ENCODE measurements at places on chromosomes 4 and X.

DNA sequence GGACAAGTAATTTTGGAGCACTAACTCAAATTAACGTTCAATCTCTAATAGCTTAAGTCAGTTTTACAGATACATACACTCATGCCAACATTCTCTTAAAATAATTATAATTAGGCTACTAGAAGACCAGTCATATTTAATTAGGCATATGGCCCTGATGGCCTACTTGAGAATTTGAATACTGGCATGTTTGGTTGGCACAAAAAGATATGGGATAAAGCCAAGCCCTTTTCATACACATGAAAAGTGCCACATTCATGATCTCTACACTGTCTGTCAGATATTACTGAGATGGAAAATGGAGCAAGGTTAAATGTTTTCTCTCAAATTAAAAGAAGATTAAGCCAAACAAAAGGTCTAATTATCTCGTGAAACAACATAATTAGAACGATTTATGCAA lies 1091.0 kb downstream of the C4orf33 start:
- DNase-seq = no peak

DNA sequence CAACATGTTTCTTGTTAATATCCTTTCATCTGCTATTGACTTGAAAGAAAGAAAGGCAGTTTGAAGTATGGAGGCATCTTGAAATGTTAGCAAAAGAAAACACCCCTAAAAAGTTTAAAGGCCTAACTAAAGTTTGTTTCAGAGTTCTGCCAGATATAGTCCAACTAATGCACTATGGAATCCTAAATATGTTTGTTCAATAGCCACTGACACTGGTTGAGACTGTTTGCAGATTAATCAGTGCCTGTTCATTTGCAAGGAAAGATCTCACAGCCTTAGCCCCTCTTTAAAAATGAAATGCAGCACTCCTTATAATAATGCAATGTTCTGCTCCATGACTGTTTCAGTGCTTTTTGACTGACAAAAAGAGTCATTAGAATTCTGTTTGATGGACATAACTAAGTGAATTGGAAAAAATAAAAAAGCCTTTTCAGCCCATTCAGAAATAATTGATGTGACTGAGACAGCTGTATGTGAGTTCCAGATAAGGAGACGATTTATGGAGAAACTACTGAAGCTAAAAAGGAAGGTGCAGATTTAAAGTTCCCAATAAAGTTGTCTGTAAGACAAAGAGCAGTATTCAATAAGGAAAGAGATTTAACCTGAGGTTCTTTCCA lies 192.0 kb downstream of the PCDH7 start:
- no peak for DNase-seq

- no peak for DNase-seq
These were observed 514.0 kb upstream of the SMIM31 start for GRCh38 chr4:164239976-164240375.

DNA sequence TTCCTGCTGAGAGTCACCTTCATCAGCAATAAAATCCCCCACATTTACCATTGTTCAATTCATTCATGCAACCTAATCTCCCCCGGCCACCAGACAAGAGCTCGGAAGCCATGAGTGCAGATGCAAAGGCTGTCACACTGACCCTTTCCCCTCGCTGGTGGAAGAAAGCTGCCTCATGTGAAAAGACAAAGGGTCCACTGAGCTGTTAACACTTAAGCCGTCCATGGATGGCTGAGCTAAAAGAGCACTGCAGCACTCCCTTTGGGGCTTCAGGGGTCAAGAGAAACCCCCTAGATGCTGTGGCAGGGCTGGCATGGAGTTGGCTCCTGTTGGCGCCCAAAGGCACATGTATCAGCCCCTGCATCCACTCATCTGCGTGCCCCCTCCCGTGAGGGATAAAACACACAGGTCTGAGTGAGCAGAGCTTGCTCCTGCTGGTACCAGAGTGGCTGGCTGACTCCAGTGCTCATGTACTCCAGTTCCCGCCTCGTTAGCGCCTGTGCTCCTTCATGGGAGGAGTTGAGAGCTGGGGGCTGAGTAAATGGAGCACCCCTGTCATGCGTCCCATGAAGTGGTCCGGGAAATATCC lies 216.5 kb downstream of the PDHA2 start:
- no peak for DNase-seq

- DNase-seq = no peak
These were observed 175.8 kb downstream of the USP46 start for GRCh38 chr4:52483186-52483890.

- DNase-seq = peak; percentile 26
These were observed 6.1 kb downstream of the TACC3 start for GRCh38 chr4:1727117-1728031.

- no peak for DNase-seq
These were observed 3.7 kb upstream of the ANTXR2 start for GRCh38 chr4:80076681-80077080.

- DNase-seq = no peak
These were observed 989.7 kb downstream of the CCSER1 start for GRCh38 chr4:91116861-91117260.

GRCh38 chrX:21816136-21816535 lies 23.3 kb upstream of the MBTPS2 start:
- no peak for DNase-seq

DNA sequence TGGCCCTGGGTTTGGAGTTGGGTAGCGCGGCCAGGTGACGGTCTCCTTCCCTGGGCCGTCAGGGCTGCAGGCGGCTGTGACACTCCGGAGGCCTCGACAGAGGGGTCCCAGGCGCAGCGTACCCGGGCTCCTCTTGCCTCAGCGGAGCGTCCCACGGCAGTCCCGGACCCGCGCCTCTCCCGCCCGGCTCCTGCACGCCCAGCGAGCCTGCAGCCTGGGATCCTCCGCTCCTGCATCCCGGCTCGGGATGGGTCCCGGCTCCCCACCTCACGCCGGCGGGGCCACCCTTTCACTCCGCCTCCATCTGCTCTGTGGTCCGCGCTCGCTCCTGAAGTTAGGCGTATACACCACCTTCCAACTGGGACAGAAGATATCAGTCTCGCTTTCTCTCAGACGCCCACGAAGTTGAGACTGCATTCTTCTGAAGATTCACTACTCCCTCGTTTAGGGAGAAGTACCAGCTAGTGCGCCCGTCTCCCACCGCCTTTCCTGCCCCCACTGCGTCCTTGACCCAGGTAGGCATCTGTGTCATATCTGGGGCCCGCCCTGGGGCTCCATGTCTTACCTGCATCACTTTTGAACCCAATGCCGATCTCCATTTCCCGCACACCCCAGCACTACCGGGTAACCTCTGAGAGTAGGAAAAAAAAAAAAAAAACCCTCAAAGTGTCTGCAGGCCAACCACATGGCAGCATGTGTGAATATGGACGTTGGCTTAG lies 32.3 kb upstream of the KDR start:
- DNase-seq = no peak

DNA sequence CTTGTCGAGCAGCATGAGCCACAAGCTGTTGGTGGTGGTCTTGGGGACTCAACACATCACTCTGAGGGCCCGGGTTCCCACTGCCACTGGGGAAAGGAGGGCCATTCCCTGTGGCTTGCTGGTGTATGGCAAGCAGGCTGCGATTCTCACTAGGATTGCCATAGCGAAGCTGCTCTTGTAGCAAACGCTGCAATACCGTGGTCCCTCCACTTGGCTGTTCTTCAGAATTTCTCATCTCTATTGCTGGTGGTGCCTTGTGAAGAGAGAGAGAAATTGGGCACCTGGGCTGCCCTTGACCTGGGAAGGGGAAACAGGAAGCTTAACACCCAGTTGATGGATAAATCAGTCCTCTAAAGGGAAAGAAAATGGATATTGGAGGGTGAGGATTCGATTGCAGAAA lies 17.7 kb downstream of the AMOT start:
- no peak for DNase-seq

DNA sequence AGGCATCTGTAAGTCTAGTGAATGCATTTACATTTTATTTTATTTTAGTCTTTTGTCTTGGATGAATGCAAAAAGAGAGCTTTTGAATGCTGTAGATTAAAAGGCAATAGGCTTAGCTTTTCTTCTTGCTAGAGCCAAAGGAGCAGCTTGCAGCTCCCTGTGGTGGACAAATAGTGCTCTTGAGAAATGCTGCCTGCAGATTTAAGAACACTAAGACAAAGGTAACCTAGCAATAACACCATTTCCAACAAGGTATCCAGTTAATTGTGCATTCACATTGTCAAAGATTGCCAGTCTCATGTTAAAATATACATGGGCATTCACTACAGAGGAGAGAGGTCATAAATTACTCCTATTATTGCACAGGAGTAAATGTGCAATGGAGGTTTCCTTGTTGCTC lies 859.2 kb upstream of the PRKX start:
- DNase-seq = no peak

- DNase-seq = no peak
These were observed 59.1 kb downstream of the LUZP4 start for GRCh38 chrX:115348446-115349225.

DNA sequence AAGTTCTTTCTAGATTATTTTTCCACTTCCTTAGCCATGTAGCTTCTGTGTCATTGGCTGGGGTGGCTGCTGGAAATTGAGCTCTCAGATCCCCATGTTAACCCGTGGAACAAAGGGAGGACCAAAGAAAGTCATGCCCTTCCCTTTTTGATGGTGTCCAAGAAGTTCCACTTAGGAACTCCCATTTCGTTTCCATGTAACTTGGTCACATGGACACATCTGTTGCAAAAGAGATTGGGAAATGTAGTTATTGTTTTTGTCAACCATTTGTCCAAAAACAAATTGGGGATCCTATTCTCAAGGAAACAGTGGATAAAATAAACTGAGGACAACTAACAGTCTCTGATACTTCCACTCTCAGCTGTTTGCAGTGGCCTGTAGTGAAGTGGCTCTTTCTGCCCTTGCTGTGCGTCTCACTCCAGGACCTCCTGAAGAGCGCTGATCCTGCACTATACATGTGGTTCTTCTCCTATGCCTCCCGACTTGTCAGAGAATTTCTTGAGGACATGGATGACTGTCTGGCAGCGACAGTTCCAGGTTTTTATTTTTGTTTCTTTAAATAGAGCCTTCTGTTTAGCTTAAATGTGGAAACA lies 125.3 kb upstream of the LNX1 start:
- DNase-seq = peak; percentile 47

- DNase-seq = no peak
These were observed 87.3 kb downstream of the CFAP299 start for GRCh38 chr4:80422727-80423404.

GRCh38 chrX:120549483-120550452 lies 11.0 kb downstream of the CUL4B start:
- peak; percentile 79 for DNase-seq

- no peak for DNase-seq
These were observed 77.3 kb downstream of the FAM184B start for GRCh38 chr4:17704020-17704650.

GRCh38 chrX:149984411-149984810 lies 46.1 kb upstream of the EOLA2 start:
- peak; percentile 65 for DNase-seq

DNA sequence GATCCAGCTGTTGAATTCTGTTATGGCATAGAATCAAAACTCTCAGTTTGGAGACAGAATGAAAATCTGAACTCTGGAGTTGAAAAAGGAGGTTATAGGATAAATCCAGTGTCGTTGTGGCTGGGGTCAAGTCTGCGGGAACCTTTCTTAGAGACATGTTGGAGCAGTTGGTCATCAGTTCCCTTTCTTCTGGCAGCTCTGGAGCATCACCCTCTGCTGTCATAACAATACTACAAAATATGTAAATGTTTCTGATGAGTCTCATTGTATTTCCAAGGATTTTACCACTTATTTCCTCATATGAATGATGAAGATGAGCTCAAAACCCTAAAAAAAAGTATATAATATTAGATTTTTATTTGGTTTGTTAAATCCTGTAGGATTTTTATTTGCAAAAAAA lies 7.5 kb downstream of the TLR10 start:
- DNase-seq = no peak

DNA sequence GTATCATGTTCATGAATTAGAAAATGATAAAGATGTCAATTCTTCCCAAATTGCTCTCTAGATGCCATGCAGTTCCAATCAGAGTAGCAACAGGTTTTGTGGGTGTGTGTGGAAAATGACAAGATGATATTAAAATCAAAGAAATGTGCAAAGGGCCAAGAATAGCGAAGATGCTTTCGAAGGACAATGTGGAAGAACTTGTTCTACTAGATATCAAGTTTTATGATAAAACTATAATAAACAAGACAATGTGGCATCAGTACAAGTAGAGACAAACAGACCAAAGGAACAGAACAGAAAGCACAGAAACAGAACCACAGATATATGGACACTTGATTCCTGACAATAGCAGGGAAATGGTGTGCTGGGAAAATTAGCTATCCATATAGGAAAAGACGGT lies 9.0 kb downstream of the TAB3 start:
- no peak for DNase-seq

- DNase-seq = no peak
These were observed 11.7 kb downstream of the MTTP start for GRCh38 chr4:99586322-99586721.

- DNase-seq = no peak
These were observed 164.1 kb downstream of the CHIC2 start for GRCh38 chr4:53900271-53900649.

GRCh38 chr4:96599752-96600151 lies 759.9 kb downstream of the PDHA2 start:
- DNase-seq = no peak

- peak; percentile 76 for DNase-seq
These were observed at the start of gene NAP1L5 for GRCh38 chr4:88697588-88698329. Gene NAP1L5 (minus strand): TSS chr4:88697829. CDS start chr4:88697754, 75 bp downstream.

GRCh38 chrX:32937043-32937442 lies 274.3 kb downstream of the DMD start:
- no peak for DNase-seq

DNA sequence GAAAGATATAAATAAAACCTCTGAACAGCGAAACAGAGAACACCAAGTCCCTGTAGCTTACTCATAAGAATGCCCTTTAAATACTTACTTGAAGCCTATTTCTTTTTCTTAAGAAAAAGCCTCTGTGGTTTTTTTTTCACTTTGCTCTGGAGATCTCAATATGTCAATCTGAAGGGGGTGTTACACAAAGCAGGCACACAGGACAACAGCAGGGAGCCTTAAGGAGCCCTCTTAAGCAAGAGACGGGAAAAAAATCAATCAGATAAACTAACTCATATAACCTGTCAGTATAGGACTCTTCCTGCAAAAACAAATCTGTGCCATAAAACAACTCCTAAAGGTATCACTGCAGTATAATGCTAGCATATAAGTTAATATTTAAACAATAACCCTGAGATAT lies 611.1 kb upstream of the ATOH1 start:
- DNase-seq = no peak

DNA sequence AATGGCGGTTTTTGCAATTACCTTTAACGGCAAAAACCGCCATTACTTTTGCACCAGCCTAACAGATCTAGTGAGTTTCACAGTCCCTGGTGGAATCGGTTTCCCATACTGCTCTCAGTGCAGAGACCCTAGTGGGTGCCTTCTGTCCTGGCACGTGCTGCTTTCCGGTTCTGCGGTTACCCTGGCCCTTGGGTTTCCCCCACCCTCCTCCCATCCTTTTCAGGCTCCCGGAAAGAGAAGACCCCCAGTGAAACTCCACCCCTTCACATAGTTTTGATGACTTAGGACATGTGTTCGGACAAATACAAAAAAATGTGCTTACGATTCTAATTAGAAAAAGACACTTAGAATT lies 36.9 kb downstream of the NLGN3 start:
- DNase-seq = no peak

DNA sequence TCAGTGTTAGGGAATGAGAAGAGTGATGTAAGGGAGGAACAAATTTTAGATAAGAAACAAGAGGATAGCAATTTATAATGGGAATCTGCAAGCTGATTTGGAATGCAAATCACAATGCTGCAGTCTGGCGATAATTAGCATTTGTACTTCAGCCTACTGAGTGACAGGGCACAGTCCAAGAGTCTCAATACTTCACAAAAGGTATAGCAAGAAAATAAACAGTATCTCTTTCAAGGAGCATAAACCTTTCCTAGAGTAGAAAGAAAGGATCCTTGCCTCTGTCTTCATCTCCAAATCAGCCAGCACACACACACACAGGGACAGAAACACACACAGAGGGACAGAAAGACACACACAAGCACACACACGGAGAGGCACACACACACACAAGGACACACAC lies 1.1 kb upstream of the GPM6A start:
- no peak for DNase-seq
